Fibroblast of lung (primary cell): ENCODE measurements at places on chromosomes 12 and 14. TPM values are rescaled to one million over a fixed set of nuclear protein-coding genes. Genes with fewer than 3 reads are reported as not detected.
A peak's percentile ranks its signal among the peaks of the same experiment; 100 is the strongest.

The CLEC6A gene
- not detected in 2 replicates for total RNA-seq

The CLIP1 gene
- total RNA-seq, result 106 and 147 TPM in 2 replicates

The RBMS2 gene
- total RNA-seq, result 11.3 and 23.1 TPM in 2 replicates

The EPYC gene
- total RNA-seq, result not detected in 2 replicates

DNA sequence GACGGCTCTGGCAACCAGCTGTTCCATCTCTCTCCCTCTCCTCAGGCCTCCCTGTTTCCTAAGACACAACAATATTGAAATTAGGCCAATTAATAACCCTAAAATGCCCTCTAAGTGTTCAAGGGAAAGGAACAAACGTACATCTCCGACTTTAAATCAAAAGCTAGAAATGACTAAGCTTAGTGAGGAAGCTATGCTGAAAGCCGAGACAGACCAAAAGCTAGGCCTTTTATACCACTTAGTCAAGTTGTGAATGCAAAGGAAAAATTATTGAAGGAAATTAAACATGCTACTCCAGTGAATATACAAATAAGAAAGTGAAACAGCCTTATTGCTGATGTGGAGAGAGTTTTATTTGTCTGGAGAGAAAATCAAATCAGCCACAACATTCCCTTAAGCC is 61.8 kb upstream of the CATSPERB start:
- no peak for DNase-seq

GRCh38 chr14:102333795-102334705 is 14.5 kb downstream of the ZNF839 start:
- DNase-seq, result no peak

- peak; percentile 3 for DNase-seq
Measured at GRCh38 chr14:59679872-59680271, 103.3 kb upstream of the CCDC175 start.

DNA sequence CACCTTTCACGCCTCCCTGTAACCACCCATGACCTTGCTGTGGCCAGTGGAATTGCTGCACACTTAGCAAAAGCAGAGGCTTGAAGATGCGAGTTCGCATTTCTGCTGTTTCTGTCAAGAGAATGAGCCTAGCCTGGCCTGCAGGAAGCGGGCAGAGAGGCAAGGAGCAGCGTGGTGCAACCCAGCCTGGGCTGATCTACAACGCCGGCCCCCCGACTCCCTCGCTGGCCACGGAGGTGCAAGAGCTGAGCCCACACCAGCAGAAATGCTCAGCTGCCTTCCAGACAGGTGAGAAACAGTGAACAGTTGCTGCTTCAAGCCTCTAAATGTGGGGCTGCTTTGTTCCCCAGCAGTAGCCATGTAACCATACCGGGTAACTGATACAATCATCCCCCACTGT is 116.4 kb downstream of the NCOR2 start:
- DNase-seq, result no peak

DNA sequence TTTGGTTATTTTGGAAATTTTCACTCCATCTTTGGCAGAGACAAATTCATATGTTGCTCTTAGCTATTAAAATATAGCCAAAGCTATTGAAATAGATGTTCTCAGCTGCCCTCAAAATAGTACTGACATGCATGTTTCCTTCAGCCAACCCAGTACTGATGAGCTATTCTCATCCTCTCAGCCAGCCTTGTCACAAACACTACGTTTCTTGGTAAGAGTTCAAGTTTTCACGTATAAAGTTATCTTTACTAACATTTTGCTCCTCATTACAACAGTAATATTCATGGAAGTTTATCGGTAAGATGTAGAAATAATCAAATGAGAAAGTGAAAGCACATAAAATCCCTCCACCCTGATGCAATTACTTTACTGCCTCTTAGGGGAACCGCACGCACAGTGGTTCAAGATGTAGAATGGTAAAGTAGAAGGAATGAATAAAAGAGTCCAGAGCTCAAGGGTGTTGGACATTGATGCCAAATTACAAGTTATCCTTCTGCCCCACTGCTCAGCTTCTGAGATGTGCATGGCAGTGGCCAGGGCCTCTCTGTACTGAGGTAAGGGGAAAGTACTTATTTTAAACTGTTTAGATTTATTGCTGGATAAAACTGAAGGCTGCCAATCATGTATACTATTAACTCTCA is 20.7 kb downstream of the GCH1 start:
- peak; percentile 54 for DNase-seq

DNA sequence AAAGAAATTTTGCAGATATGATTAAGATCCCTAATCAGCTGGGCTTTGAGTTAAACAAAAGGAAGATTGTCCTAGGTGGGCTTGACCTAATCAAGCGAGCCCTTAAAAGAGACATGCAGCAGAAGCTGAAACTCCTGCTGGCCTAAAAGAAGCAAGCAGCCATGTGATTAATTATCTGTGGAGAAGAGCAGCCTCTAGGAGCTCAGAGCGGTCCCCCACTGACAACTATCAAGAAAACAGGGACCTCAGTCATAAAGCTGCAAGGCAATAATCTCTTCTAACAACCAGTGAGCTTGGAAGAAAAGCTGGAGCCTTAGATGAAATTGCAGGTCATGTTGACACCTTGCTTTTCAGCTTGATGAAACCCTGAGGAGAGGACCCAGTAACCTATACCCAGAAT is 288.9 kb upstream of the CLEC14A start:
- DNase-seq, result no peak

DNA sequence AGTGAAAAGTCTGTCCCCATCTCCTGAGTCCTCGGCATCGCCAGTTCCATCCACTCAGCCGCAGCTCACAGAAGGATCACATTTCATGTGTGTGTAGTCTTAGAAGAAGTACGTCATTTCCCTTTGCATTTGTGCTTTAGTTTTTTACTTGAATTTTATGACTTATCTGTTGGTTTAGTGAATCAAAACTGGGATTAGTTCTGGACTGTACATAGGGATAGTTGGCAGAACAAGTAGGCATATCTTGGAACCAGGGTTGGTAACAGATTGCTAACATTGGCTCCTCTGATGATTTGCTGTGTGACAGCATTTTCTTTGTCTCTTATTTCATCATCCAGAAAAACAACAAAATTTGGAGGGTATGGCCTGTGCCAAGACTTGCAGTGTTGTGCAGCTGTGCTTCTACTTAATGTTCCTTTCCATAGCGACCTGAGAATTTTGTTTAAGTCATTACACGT is 69.6 kb upstream of the AEBP2 start:
- peak; percentile 85 for DNase-seq

DNA sequence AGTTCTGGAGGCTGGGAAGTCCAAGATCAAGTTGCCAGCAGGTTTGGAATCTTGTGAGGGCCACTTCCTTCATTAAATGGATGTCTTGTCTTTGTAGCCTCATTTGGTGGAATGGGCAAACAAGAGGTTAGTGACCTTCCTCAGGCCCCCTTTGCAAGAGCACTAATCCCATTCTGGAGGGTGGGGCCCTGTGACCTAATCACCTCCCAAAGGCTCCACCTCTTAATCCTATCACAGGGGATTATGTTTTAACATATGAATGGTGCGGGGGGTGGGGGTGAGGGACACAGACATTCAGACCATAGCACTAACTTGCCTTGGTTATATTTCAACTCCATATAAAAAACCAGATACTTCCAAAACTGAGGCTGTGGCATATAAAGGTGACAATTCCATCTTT is 59.9 kb upstream of the PPP4R3A start:
- no peak for DNase-seq

DNA sequence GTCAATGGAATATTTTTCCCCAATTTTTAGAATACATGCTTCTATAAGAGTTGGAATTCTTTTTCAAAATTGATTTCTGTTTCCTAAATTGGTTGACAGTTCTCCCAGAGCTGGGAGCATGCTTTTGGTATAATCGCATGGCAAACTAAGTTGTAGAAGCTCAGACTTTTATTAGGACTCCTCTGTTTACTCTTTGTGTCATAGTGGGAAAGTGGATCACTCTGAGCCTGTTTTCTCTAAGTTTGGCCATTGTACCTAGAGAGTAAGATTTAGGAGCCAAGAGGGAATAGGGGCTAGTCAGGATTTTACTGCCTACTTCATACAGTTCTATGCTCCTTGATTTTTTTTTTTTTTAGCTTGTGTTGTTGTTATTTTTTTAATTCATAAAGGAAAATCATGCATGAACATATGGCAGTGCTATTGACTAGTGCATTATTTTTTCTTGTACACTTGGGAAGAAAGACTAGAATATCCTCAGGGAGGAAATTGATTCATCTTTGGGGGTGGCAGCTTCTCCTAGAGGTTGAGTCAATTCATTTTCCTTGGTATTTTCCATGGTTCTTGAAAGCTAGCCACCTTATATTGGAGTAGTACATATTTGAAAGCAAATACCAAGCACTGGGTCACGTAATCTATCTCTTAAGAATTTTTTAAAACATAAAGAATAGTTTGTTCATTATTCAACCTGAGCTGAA is 77.7 kb upstream of the TRAF3 start:
- DNase-seq, result no peak

DNA sequence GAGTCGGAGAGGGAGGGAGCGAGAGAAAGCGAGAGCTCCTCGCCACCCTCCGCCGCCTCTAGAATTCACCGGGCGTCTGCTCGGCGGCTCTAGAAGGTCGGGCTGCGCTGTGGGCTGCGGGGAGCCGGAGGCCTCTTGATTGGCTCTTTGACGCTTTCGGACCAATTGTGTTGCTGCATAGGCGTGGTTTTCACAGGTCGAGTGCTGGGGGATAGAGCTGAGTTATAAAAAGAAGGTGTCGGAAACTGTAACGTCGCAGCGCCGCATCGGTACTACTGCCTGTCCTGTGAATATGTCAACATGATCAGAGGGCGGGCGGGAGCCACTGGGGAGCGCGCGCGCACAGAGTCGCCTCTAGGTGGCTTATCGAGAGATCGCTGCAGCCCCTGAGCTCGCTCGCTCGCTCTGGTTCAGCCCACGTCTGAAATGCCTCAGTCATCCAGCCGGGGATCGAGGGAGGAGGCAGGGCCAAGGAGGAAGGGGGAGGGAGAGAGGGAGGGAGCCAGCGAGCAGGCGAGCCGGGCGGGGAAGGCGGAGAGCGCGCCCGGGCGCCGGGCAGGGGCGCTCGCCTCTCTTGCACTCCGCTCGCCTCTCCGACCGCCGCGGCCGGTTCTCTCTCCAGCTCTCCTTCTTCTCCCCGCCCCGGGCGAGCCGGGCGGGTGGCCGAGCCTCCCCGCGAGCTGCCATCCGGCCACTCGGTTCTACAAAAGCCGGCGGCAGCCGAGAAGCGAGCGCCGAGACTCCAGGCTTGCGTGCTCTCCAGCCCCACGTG is at the start of gene TBX3:
TBX3 (minus strand) TSS at position 78 of the 772 bp plus-strand sequence. CDS start 975 bp downstream, outside the sequence.
- DNase-seq, result peak; percentile 100

DNA sequence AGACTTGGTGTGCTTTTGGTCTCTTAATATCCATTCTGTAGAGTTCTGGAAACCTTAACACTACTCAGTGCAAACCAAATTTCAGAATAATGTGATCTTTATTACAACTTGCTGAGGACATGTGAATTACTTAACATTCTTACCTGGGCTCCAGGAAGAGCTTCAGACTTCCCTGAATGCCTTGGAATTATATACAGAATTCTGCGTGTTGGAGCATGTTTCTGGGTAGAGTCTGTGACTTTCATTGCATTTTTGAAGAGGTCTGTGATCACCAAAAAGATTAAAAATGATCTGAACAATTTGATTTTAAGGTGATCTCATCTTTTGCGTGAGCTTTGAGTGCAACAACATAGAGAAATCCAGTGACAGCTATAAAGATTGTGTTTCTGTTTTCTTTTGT is 35.4 kb downstream of the ZDHHC17 start:
- no peak for DNase-seq

- DNase-seq, result no peak
Measured at GRCh38 chr14:68882235-68882634, 89.4 kb upstream of the ZFP36L1 start.

DNA sequence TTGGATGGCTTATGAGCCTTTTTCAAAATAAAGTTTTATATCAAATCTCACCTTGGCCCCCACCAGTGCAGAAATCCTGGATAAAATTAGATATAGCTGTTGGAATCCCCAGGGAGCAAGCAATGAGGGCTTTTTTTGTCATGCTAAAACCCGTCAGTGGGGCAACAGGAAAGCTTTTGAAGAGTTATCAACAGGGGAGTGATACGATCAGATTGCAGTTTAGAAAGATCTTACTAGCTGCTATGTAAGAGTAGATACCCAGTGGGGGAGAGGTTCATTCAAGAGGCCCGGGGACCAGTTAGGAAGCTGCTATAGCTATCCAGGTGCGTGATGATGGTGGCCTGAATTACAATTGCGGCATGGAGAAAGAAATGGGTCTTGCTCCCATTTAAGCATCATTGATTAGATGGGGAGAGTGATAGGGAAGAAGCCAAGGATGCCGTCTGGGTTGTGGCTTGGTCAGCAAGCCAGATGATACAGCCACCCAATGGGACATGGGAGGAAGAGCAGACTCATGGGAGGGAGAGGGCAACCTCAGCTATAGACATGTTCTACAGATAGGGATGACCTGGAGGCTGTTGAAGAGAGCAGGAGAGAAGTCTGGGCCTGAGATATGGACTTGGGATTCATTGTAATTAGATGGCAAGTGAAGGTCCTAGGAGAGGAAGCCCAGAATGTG is 272.4 kb downstream of the DPF3 start:
- no peak for DNase-seq

GRCh38 chr12:23204933-23205778 is 580.2 kb downstream of the ETNK1 start:
- peak; percentile 44 for DNase-seq

- peak; percentile 78 for DNase-seq
Measured at GRCh38 chr14:69036757-69037506, 57.8 kb upstream of the ACTN1 start.

DNA sequence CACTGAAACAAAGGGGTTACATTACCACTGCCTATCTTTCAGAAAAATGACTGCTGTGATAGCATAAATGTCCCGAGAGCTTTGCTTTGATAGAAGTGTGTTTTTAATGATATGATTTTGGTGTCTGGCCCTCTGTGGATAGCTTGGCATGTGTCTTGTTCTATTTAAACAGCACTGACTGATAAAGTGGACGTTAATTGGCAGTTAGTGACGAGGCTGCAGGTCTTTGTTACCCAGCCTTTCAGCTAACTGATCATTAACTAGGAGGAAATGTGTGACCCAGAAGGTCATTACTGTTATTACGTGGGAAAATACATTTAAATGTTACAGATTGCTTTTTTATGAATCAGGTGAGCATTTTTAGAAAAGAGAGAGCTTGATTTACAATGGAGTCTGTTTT is 428.3 kb downstream of the DIO2 start:
- no peak for DNase-seq

- DNase-seq, result no peak
Measured at GRCh38 chr12:96265836-96266235, 71.7 kb downstream of the ELK3 start.

DNA sequence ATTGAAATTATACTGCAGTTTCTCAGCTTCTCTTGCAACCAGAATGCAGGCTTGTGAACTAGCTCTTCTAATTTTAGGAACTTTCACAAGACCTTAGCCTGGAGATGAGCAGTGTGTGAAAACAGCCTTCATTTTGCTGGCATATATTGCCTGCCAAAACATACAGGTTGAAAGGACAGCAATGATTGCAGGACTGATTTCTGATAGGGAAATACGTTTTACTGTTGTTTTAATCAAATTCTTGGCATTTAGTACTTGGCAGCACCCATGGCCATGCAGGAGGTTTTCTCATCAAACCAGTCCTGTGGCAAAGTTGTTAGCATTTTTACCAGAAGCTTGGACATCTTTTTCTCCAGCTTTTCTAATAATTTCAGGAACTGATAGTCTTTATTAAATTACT is 91.9 kb upstream of the MUCL1 start:
- no peak for DNase-seq
